ENCODE measurements at places on chromosomes 16 and 17.

DNA sequence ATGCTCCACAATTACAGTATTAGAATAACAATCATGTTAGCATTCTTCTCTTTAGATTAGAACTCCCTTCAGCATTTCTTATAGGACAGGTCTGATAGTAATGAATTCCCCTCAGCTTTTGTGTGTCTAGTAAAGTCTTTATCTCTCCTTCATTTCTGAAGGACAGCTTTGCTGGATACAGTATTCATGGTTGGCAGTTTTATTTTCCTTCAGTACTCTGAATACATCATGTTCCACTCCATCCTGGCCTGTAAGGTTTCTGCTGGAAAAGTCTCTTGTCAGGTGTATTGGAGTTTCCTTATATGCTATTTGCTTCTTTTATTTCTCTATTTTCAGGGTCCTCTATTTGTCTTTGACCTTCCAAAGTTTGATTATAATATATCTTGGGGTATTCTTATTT lies 4.0 kb upstream of the ABCA10 start:
- DNase-seq, result no peak

DNA sequence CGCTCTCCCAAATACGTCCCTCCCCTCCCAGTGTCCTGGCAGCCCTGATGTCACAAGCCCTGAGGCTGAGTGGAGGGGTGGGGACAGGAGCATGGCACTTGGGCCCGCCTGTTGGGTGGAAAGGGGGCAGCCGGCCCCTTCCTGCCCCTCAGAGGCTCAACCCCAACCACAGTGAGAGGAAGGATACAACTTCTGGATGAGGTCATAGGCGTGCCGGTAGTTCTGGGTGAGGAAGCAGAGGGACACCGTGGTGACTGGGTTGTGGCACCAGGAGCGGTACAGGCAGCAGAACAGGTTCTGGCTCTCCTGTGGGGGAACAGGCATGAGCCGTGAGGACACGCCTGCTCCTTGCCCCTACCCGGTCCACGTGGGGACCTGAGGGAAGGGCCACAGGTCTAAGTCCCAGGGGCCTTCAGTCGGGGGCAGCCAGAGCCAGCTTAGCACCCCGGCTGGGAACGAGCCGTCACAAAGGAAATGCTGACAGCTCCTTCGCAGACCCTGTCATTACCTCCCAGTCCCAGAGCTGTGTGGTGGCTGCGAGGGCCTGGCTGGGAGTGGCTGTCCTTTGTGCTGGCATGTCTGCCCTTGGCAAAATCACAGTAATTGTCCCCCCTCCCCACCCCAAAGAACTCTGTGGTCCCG lies 11.2 kb upstream of the MTSS2 start:
- DNase-seq, result no peak

DNA sequence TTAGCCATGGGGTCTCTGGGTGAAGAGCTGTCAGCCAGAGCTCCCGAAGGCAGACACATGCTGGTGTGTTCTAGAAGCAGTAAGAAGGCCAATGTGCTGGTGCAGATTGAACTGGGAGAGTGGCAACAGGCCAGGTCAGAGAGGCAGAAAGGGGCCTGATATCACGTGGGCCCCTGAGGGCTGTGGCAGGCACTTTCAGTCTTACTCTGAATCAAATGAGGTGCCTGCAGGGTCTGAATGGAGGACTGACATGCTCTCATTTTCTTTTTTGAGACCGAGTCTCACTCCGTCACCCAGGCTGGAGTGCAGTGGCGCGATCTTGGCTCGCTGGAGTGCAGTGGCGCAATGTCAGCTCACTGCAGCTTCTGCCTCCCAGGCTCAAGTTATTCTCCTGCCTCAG lies 293.8 kb downstream of the ABCC12 start:
- no peak for DNase-seq

DNA sequence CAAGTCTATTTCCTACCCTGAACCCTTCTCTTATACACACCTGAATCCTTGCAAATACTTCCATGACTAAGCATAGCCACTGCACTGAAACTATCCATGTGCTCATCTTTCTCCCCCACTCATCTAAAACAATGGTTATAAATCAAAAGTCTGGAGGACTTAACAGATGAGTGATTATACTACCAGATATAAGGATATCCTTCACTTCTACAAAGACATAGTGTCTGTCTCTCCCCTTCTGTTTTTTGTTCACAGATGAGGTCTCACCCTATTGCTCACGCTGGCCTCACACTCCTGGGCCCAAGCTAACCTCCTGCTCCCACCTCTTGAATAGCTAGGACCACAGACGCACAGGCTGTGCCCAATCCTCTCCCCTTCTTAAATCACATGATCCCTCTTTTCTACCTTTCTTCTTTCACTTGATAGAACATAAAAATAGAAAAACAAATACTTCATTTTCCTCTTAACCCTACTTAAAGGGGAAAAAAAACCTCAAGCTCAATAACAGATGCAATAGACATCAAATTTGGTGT lies 19.2 kb downstream of the CEP112 start:
- no peak for DNase-seq

GRCh38 chr17:2157675-2158395 lies 102.9 kb downstream of the HIC1 start:
- no peak for DNase-seq

DNA sequence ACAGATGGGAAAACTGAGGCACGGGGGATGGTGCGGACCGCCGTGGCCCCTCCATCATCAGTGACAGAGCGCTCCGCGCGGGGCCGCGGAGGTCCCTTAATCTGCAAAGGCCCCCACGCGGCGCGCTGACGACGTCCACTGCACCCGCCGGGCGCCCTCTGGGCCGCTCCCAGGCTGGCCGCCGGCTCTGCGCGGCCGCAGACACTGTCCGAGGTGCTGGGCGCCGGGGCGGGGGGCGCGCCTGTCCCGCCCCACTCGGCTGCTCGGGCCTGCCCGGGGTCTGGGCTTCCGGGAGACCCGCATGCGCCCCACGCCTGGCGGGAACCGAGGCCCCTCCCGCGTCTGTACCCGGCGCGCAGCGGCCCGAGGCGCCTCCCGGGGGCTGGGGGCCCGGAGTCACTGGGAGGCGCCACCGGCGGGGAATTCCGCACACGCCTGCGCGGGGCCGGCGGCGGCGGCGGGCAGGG lies 550 bp upstream of the RNF213 start:
- peak; percentile 72 for DNase-seq

DNA sequence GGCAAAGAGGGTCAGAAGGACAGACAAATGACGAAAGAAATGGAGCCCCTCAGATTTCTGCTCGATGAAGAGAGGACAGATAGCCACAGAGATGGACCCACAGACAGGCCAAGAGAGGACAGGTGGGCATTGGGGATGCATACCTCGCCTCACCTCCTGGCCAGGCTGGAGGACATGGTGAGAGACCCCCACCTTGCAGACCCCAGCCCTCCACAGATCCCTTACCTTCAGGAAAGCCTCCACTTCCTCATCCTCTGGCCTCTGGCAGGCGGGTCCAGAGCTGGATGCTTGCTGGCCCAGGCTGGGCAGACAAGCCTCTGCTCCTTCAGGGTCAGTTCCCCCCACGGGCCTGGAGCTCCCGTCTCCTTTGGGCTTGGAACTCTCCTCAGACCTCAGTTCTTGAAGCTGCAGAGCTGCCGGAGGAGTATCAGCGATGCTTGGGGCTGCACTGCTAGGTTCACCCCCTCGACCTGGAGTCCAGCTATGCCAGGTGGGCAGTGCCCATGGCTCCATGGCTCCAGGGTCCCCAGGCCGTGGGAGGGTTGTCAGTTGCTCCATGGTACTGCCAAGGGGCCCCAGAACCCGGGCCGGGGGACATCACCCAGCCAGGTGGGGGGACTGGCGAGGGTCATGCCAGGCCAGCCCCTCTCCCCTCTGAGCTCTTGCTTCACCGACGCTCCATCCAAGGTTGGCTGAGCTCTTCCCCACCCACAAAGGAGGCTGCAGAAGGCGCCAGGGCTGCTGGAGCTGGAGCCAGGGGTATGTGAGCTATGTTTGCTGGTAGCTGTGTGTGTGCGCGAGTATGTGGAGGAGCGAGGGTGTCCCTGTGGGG lies 1.0 kb downstream of the TSPOAP1 start:
- DNase-seq, result no peak

DNA sequence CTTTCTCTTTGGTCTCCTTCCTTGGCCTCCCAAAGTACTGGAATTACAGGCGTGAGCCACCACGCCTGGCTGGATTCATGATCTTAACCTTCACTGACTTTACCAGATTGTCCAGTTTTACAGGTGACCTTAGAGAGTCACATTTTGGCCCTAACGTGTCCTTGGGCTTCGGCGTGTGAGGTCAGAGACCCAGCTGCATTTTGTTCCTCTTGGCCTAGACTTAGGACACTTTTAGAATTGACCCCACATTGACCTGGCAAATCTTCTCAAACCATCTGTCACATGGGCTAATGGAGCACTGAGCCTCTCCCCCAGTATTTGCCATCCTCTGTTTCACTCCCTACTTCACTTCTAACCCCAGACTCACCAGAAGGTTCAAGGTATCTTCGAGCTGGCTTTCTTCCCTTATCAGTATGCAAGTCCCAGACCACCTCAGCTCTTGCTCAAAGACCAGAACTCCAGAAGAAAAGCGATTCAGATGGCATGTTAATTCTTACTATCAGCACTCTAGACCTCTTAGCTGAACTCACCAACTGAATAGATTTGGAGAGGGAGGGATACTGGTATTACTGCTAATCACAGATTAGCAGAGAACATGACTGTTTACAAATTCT lies 1.7 kb upstream of the CYTH1 start:
- DNase-seq, result no peak

- no peak for DNase-seq
Measured at GRCh38 chr16:8852534-8852933, 16.3 kb downstream of the CARHSP1 start.

DNA sequence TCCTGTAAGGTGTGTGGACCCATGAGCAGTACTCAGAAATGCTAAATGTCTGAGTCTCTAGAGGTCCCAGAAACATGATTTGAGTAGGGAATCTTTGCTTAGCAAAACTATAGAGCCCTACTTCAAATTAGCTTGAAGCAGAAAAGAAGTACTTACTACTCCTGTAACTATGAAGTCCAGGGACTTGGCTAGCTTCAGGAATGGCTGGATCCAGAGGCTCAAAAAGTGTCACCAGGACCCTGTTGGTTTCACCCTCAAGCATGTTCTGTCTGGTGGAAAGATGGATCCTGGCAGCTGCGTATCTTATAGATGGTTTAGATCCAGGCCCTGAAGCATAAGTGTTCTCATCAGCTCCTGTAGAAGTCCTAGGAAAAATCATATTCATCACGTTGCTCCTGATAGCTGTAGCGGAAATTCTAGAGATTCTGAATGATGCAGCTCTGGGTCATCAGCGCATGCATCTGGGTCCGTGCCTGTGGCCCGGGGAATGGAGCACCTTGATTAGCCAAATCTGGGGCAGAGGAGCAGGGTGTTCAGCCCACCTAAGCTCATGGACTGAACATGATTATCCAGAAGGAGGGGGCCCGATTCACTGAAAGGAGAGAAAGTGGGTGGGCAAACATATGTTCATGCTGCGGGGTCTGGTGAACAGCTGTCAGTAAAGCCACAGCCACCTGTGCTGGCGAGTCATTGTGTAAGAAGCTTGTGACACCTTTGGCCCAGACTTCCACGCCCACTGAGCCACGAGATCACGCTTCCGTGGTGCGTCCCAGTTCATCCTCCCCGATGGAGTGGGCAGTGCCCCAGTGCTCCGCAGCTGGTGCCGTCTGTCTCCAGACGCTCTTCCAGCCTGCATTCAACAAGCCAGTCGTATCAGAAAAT lies 260.6 kb downstream of the CPPED1 start:
- DNase-seq, result no peak

GRCh38 chr16:74496054-74496453 lies 74.8 kb upstream of the CLEC18B start:
- DNase-seq, result no peak

DNA sequence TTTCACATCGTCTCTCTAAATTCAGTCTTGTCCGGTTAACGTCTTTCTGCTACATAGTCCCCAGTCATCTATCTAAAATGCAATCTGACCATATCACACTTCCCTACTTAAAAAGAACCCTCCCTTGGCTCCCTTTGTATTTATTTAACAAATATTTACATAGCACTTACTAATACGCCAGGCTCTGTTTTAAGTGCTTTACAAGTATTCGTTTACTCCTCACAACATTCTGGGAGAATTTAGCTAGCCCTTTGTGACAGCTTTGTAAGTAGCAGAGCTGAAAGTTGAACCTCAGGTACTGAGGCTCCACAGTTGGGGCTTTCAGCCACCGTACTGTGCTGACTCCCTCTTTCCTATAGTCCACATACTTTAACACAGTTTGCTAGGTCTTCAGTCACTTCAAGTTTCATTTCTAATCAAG lies 9.2 kb downstream of the PAFAH1B1 start:
- no peak for DNase-seq
